EL (cell line): ENCODE measurements at places on chromosomes 4 and X.
A peak's percentile ranks its signal among the peaks of the same experiment; 100 is the strongest.

DNA sequence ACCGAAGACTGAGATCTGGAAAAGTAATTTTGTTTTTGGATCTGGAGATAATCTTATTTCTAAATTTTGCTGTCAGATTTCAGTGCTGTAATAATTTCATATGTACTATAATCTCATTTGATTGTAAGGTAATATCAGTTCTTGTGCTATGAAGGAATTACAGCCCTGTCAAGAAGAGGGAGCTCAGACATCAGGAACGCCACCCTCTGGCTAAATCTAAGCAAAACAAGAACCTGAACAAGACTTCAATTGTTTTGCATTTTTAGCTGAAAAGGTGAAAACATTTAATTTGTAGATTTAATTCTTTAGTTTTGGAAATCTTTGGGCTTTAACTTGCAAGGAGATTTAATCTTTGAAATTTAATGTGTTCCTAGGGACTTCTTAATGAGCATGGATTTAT is 525.4 kb upstream of the HS3ST1 start:
- no peak for DNase-seq

GRCh38 chr4:153419673-153420278 is 46.4 kb upstream of the TMEM131L start:
- no peak for DNase-seq

- peak; percentile 67 for DNase-seq
Measured at GRCh38 chr4:77734928-77735327, 84.2 kb downstream of the CNOT6L start.

- peak; percentile 79 for DNase-seq
Measured at GRCh38 chr4:112978691-112979472, 70.6 kb upstream of the ANK2 start.

GRCh38 chrX:123859409-123859845 is 426 bp upstream of the XIAP start:
- no peak for DNase-seq

GRCh38 chrX:48698306-48698705 is 1.8 kb downstream of the SUV39H1 start:
- no peak for DNase-seq

GRCh38 chr4:72991873-72992272 is 77.6 kb downstream of the COX18 start:
- DNase-seq: peak; percentile 12

DNA sequence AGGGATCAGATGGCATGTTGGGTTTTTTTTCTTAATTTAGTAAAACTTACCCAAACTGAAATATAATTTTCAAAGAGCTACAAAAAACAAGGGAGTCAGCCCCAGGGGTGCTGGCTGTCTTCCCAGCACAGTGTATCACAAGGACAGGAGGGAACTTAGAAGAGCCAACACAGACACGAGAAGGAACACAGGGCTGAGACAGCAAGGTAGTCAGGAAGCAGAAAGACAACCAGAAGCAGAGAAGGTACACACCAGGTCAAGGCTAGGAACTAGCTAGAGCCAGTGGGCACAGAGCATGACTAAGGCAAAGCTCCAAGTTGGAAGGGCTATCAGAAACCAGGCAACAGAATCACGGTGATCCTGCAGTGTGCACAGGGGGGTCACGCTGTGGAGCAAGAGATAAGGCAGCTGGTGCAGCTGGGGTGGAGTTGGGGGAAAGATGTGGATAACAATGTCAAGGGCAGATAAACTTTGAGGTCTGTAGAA is 168.7 kb downstream of the NR3C2 start:
- no peak for DNase-seq

DNA sequence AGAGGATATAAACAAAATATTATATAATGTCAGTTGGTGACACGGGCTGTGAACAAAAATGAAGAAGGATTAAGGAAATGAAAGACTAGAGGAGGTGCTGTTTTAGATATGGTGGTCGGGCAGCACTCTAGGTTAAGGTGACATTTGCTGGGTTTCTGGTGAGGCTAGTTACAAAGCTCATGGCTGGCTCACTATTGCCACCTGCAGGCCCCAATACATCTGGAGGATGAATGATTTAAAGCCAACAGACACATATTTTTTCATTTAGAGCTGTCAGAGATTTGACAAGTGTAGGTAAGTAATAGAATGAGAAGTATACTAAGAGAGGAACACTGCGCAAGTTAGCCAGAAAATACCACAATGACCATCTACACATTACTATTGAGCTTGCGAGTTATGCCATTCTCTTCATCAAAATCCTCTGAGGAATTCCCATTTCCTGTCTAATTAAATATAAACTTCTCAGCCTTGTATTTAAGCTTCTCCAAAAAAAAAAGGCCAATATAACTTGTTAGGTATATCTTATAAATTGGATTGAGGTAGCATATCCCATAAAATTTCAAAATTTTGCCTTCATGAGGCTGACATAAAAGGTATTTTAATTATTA is 6.4 kb upstream of the FGG start:
- peak; percentile 35 for DNase-seq

- DNase-seq: no peak
Measured at GRCh38 chr4:139042981-139043460, 27.4 kb downstream of the NOCT start.

DNA sequence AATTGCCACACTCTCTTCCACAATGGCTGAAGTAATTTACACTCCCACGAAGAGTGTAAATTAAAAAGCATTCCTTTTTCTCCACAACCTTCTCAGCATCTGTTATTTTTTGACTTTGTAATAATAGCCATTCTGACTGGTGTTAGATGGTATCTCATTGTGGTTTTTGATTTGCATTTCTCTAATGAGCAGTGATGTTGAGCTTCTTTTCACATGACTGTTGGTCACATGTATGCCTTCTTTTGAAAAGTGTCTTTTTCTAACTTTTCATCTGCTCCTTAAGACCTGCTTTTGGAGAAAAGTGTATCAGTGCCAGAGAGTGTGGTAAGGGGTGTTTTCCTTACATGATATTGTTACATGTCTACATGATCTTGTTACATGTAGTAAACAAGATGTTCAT is 25.7 kb downstream of the GUCY1A1 start:
- no peak for DNase-seq

GRCh38 chr4:186151499-186151898 is 39.9 kb upstream of the CYP4V2 start:
- no peak for DNase-seq

GRCh38 chr4:59553063-59553720 is 1646.9 kb upstream of the ADGRL3 start:
- DNase-seq: peak; percentile 63

DNA sequence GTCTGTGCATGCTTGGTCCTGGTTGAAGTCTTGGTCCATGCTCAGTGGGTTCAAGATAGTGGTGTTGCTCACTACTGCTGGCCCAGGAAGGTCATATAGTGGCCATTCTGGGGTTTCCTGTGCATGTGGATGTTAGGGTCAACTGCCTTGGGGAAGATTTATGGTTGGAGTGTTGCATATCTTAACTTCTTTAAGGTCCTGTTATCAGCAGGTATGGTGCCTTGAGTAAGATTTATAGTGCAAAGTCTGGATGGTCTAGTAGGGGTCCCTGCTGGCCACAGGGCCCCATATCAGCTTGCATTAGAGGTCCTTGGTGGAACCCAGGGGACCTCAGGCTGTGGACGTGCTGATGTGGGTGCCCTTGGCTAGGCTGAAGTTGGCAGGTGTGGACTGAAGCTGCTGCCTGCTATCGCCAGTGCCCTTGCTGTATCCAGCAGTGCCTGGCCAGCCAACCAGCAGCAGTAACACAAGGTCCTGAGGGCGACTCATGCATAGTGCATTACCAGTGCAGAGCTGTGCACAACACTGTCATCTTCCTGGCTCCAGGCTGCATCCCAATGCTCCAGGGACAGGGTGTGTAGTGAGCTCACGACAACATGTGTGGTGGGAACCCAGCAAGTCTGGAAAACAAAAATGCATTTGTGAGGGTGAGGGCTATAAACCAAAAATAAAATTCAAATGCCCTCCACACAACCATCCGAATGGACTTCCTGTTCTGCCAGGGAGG is 61.0 kb downstream of the BEX3 start:
- no peak for DNase-seq

DNA sequence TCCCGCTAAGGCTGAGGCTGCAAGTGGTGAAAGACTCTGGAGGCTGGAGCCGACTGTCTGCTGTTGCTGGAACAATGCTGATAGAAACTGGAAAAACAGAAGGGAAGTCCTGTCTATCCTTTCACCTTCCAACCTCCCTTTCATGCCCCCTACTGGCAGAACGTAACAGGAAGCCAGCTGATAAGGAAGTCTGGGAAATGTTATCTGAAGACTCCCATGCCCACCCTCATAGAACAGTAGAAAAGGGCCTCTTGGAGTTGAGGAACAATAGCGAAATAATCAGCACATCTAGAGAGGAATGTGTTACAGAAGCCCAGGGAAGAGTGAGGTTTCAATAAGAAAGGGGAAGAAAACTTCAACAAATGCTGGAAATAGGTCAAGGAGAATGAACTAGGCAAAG is 117.1 kb upstream of the DKK2 start:
- peak; percentile 15 for DNase-seq

- peak; percentile 47 for DNase-seq
Measured at GRCh38 chr4:28391877-28392276, 1531.2 kb downstream of the STIM2 start.

GRCh38 chr4:106803083-106803482 is 233.0 kb downstream of the DKK2 start:
- peak; percentile 57 for DNase-seq
